Stimulated activated CD8-positive, alpha-beta memory T cell treated with anti-CD3 and anti-CD28 coated beads, Interleukin-7, amount 100 ng/mL, for 1 hour (primary cell): ENCODE measurements at places on chromosomes 12 and 14.
A peak's percentile ranks its signal among the peaks of the same experiment; 100 is the strongest.

GRCh38 chr14:75247286-75247922 lies 31.2 kb upstream of the FOS start:
- DNase-seq: peak; percentile 19

GRCh38 chr14:34344318-34344717 lies 117.7 kb downstream of the SPTSSA start:
- DNase-seq: no peak

DNA sequence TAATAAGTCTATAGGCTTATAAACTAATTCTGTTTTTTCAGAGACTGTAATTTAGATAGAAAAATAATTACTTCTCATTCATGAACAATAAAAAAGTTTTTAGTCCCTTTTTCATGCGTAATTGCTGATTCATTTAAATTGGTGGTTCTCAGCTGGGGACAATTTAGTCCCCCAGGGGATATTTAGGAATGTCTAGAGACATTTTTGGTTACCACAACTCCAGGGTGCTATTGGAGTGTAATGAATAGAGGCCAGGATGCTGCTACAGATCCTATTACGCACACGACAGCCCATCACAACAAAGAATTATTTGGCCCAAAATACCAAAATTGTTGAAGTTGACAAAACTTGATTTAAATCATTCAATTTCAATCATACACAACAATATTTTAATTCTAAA lies 22.8 kb upstream of the VCPKMT start:
- DNase-seq: no peak

DNA sequence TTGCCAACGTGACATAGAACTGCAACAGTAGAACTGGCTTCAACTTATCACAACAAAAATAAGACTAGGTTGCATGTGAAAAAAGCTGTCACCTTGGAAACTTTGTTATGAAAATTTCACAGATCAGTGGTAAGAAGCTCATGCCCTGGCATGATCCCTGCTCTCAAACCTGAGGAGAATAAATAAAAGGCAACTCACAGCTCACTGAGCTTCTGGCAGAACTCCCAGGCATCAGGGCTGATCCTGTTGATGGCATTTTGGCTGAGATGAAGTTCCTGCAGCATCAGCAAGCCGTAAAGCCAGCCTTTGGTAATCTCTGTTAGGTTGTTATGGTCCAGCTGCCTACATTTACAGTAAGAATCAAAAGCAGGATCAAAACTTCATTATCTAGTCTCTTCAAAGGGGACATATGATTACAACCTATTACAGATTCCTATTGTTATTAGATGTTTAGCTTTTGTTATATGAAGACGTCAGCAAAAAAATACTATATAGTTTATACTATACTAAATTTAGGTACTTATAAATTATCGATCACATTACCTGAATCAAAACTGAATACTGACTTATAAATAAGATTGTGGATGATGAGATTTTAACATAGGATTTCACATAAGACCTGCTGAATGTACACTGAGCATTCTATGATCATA lies 32.0 kb downstream of the LRIG3 start:
- no peak for DNase-seq

GRCh38 chr14:38723959-38724358 lies 379.1 kb downstream of the SEC23A start:
- no peak for DNase-seq

DNA sequence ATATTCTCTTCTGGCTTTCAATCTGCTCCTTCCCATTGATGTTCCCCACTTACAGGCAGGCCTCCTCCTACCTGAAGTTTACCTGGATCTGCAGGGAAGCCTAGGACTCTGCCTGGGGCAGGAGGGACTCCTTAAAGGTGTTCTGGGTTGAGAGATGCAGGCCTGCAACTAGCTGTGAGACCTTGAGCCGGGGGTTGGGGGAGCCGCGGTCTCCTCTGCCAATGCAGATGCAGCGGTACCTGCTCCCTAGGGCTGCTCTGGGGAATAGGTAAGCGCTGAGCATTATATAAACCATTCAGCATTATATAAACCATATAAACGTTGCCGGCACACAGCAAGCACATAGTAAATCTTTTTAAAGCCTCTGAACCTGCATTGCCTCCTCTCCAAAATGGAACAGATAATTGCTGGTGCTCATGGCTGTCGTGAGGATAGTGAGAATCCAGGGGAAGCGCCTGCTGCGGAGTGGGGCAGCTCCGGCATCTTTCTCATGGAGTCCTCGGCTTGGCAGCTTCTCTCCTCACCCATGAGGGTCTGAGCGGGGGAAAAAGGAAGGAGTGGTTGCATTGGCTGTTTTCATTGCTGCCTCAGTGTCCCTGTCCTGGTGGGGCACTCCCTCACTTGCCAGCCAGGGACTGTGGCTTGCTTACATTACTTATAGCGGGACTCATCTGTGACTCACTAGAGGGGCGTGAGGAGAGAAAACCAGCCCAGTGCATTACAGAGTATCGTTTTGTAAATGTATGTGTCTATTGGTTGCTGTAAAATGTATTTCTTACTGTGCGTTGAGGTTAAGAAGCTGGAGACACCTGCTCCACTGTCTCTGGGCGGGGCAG lies 12.5 kb upstream of the KRT80 start:
- DNase-seq: no peak

DNA sequence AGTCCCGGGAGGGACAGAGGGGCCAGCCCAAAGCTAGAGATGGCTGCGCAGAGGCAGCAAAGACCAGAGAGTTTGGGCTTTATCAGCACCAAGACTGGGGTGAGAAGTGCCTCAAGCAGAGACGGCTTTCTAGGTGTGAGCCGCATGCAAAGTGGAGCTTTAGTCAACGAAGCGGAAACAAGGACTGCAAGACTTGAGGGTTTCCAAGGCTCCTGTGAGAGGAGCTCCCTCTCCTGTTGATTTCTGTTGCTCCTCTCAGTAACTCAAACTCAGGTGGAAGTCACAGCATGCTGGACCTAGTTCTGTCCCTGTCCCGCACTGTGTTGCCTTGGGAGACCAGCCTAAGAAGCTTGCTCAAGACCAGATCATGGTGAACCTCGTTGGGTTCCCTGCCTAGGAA lies 327.8 kb downstream of the MED13L start:
- no peak for DNase-seq

DNA sequence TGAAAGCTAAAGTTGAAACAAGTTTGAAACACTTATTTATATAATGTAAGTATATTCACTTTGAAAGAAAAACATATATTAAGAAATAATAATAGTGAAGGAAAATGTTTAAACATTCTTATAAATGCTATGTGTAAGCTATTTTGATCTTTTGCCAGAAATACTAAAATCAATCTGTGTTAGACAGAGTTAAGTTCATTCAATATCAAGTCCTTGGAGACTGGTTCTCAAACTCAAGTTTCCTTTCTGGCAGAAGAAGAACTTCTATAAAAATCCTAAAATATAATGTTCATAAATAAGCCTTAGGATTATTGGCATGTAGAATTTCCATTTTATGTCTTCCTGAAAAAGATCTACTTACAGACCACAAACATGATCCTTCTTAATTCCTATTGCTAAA lies 45.3 kb downstream of the TAOK3 start:
- no peak for DNase-seq

- no peak for DNase-seq
Measured at GRCh38 chr12:71430756-71431155, 8.8 kb upstream of the LGR5 start.
